Smooth muscle cell of trachea (primary cell): ENCODE measurements at places on chromosomes 2 and 18. TPM values are rescaled to one million over a fixed set of nuclear protein-coding genes. Genes with fewer than 3 reads are reported as not detected.

Gene SCN1A
- 0.15 and 0.33 TPM in 2 replicates for total RNA-seq

Gene ERFE
- 3.6 and 4.2 TPM in 2 replicates for total RNA-seq

Gene UGT1A5
- total RNA-seq, result not detected in 2 replicates

Gene ABHD1
- under 0.01 and 0.15 TPM in 2 replicates for total RNA-seq

Gene GPR35
- 0.99 TPM in 1 of 2 replicates, not detected in the other for total RNA-seq

Gene CTAGE1
- total RNA-seq, result under 0.01 TPM in 1 of 2 replicates, not detected in the other

Gene ZNF892
- 6.3 and 7.9 TPM in 2 replicates for total RNA-seq

Gene STARD6
- total RNA-seq, result not detected in 2 replicates

Gene ZNF532
- 51.4 and 60.4 TPM in 2 replicates for total RNA-seq

Gene DYNAP
- total RNA-seq, result not detected in 2 replicates

Gene CRYGC
- not detected in 2 replicates for total RNA-seq

Gene TSPYL6
- total RNA-seq, result under 0.01 TPM in 1 of 2 replicates, not detected in the other

Gene TCF23
- total RNA-seq, result not detected in 2 replicates

Gene REG3G
- not detected in 2 replicates for total RNA-seq

Gene GALM
- total RNA-seq, result 64.7 and 64.8 TPM in 2 replicates

Gene NEU2
- total RNA-seq, result not detected in 2 replicates

Gene ZNF385B
- total RNA-seq, result not detected in 2 replicates

Gene ZCCHC2
- 5.8 and 9.6 TPM in 2 replicates for total RNA-seq

Gene GRB14
- total RNA-seq, result 0.29 and 0.83 TPM in 2 replicates

Gene CFC1
- total RNA-seq, result not detected in 2 replicates

Gene G6PC2
- total RNA-seq, result not detected in 2 replicates

Gene LBX2
- total RNA-seq, result 3.1 and 6.3 TPM in 2 replicates

Gene ST8SIA3
- not detected in 2 replicates for total RNA-seq
